Cerebellum (tissue), 4 donors: ENCODE measurements at places on chromosomes 6 and 20.

DNA sequence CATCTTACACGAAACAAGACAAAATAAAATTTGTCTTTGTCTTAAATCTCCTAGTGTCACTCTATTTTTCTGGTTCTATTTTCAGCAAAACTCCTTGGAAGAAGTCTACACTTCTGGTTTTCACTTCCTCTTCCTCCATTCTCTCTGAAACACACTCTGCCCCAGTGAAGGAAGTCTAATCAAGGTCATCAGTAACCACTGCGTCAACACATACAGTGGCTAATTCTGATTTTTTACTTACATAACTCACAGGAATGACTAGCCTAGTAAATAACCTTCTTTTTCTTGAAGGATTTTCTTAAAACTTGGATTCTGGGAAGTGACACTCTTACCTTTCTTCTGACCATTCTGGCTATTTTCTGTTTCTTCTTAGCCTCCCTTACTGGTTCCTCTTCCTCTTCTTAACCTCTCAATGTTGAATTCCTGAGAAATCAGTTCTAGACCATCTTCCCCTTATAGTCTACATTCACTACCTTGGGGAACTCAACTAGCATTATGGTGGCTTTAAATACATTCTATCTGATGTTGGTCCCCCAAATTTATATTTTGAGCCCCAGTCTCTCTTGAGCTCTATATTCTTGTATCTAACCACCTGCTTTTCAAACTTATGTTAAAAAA lies 37.5 kb downstream of the AIG1 start:
- DNase-seq = no peak

GRCh38 chr6:14021449-14021848 lies 96.1 kb upstream of the CD83 start:
- no peak for DNase-seq

- no peak for DNase-seq
These were observed 124.7 kb downstream of the TMEM242 start for GRCh38 chr6:157198425-157199279.

- DNase-seq = no peak
These were observed 239.3 kb downstream of the ZNF217 start for GRCh38 chr20:53354314-53354713.

- DNase-seq = no peak
These were observed 145.1 kb downstream of the MRPL14 start for GRCh38 chr6:43982084-43982625.

GRCh38 chr6:33312361-33313104 lies 1.3 kb downstream of the TAPBP start:
- DNase-seq = peak; percentile 96

GRCh38 chr6:82178077-82178758 lies 69.3 kb downstream of the IBTK start:
- peak; percentile 26 for DNase-seq

- no peak for DNase-seq
These were observed 84.5 kb downstream of the PLCB1 start for GRCh38 chr20:8216375-8217200.
